ENCODE measurements at places on chromosomes 5 and 9.

GRCh38 chr9:135215571-135216161 is 128.2 kb downstream of the OLFM1 start:
- DNase-seq, result no peak

DNA sequence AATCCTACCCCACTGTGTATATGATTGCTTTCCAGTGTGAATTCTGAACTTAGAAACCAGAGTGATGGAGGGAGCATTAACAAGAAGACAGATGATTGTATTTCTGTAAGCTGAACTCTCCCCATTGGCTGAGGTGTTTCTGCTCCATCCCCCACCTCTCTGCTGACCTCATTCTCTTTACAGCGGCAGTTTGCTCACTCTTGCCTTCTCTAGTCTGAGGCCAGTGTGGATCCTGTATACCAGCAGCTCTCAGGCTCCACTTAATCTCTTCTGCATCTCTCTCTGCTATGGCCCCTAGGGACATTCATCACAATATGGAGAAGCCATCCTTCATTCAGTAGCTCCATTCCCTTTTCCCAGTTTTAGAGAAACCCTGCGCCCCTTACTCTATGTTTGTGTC is 358.8 kb downstream of the MAN2A1 start:
- DNase-seq, result no peak

DNA sequence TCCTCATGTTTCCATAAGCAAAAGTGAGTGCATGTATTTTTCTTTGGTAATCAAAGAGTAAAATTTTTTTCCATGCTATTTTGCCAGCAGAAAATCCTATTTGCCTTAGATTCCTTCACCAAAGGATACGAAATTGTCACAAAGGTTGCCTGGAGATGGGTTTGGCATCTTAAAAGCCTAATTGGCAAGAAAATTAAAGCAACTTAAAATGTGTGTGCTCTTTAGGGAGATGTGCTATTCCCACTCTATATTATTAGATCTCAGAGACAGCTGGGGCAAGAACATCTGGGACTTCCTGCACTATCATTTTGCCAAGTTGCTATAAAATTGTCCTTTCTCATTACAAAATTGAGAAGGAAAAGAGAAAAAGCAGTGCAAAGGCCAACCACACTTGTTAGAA is 146.1 kb downstream of the PLCXD3 start:
- no peak for DNase-seq

GRCh38 chr5:179795049-179795862 is 1.5 kb downstream of the LTC4S start:
- no peak for DNase-seq

DNA sequence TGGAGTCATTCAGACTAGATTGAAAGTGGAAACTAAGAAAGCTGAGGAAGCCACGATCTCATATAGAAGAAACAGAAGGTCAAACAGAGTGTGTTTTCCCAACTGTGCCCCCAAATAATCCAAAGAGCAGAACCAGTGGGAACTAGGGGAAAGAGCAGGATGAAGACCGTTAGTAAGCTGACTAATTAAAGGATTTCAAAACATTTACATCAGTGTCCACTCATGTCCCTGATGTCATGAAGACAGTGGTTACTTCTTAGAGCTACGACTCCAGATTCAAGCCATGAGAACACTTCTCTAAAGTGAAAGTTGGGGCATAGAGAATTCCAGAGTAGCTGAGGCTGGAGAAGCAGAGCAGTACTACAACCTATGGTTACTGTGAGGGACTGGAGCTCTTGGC is 119.6 kb upstream of the SLC12A2 start:
- no peak for DNase-seq

- no peak for DNase-seq
Observed at GRCh38 chr9:113911850-113912557, 35.9 kb downstream of the ZNF618 start.

GRCh38 chr9:98833090-98833956 is 25.9 kb downstream of the GALNT12 start:
- DNase-seq, result no peak

- DNase-seq, result no peak
Observed at GRCh38 chr9:8653111-8653510, 853.5 kb upstream of the DMAC1 start.

GRCh38 chr9:75775166-75775565 is 115.3 kb upstream of the PCSK5 start:
- DNase-seq, result no peak

GRCh38 chr5:52794519-52794918 is 6.8 kb downstream of the ITGA1 start:
- DNase-seq, result no peak

GRCh38 chr5:115702025-115702424 is 76.2 kb upstream of the TMED7 start:
- DNase-seq, result no peak

DNA sequence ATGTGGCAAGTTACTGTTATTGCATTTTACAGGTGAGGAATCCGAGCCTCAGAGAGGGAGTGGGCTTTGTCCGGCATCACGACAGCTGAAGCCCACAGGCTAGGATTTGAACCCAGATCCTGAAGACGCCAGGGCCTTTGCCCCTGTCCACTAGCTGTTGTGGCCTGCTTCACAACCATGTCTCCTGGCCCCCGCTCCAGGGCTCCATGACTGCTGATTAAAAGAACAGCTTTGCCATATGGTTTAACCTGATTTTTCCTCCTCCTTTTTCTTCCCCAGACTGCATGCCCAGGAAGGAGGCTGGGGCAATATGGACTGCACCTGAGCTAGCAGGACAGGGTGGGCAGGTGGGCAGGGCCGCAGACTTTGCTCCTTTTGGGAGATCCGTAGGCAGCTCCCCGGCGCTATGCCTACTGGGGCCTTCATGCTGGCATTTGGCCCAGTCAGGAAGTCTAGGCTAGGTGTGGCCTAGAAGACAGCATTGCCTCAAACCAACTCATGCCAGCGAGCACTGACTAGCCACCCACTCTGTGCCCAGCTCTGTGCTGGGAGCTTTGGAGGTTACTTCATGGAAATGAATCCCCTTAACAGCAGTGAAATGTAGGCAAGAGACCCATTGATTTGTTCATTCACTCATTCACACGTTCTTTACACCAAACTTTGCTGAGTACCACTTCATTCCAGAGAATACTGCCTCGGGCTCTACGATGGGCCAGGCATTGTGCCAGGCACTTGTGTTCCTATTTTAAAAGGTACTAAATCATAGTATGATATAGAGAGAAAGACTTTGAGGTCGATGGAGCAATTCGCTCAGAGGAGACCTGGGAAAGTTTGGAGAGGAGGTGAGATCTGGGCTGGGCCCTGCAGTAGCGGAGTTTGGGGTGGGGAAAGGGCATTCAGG is 94.3 kb upstream of the CPEB4 start:
- DNase-seq, result no peak
